Cortex of kidney (tissue), 1 donor: ENCODE measurements at places on chromosomes 11 and 22.

GRCh38 chr11:17496406-17496805, 19.8 kb upstream of the ABCC8 start:
- DNase-seq = no peak

DNA sequence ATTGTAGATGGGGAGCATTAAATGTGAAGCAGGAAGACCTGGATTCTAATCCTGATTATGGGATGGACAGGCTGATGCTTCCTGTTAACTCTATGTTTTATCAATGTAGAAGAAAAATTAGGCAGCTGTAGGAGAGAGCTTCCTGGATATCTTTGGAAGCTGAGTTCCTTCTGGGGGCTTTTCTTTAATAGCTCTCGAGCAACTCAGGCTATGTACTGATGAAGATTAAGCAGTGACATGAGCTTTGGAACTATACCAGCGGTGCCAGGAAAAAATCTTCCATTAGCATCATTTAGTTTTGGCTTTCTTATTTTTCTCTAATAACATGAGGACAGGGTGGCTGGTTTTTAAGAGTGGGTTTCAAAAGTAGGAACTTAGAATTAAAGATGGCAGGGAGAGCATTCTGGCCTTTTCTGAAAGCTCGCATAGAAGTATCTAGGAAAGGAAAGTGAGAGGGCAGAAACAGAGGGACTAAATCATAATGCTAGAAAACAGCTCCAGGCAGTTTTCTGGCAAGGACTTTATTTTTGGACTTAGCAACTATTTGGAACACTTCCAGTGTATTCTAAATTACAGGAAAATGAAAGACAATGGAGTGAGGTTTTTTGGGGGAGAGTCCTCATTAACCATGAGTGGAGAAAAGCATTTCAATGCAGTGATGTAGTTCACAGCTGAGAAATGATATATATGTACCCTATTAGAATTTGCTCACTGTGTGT, 69.2 kb upstream of the RRM1 start:
- no peak for DNase-seq

DNA sequence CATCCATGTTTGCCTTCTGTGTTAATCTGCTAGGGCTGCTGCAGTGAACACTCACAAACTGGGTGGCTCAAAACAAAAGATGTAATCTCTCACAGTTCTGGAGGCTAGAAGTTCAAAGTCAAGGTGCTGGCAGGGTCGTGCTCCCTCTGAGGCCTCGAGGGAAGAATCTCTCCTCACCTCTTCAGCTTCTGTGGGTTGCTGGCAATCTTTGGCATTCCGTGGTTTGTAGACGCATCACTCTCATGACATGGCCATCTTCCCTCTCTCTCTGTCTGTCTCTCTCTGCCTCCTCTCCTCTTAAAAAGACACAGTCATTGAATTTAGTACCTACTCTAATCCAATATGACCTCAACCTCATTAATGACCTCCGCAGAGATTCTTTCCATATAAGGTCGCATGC, 78.8 kb downstream of the TSPAN18 start:
- DNase-seq = no peak

- DNase-seq = no peak
These were observed 575 bp downstream of the DUSP18 start for GRCh38 chr22:30667107-30667493.

DNA sequence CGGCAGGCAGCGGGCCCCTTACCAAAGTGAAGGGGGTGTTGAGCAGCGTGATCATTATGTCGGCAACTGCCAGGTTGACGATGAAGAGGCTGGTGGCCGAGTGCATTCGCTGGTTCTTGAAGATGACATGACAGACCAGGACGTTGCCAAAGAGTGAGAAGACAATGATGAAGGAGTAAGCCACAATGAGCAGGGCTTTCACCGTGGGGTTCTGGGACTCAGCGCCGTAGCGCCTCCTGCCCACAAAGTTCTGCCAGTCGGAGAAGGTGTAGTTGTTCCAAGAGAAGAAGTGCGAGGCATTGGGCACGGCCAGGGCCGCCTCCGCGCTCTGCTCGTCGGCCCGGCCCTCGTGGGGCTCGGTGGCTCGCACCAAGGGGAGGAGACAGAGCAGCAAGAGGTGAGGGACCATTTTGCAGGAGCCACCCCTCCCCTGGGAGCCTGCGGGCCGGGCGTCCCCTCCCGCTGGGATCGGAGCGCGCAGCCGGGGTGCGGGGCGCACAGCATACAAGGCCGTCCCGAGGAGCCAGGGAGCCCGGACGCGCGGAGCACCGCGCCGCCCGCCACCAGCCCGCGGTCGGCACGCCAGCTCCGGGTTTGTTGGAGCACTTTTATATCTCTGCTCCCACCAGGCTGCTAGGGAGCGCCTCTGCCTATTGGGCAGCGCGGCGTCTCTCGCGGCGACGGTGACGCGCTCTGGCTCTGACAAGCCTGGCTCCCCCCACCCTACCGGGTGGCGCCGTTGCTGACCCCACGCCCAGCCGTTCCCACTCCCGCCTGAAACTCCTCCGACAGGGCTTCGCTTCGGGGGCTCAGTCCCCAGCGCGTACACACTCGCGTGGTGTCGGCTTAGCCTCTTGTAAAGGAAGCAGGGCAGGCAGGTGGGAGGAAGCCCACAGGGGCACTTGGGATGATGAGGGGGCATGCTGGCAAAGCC, at the start of gene GPR83:
Gene GPR83, minus strand, starts transcription at position 581 of the 934 bp plus-strand sequence. Its CDS starts 172 bp downstream, at position 409.
- no peak for DNase-seq

- no peak for DNase-seq
These were observed 18.7 kb downstream of the CRELD2 start for GRCh38 chr22:49936973-49937757.

DNA sequence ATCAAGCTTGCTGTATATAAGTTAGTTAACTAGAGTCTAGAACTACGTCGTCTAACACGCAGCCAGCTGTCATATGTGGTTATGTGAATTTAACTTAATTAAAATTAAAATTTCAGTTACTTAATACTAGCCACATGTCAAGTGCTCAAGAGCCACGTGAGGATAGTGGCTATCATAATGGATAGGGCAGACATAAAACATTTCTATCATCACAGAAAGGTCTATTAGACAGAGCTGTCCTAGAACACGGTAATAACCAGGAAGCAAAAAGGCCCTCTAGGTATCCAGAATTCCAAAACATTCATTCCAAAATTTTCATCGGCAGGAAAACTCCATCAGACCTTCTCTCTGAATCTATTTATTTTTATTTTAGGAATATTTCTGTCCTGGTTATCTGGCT, 123.9 kb downstream of the RBFOX2 start:
- no peak for DNase-seq

DNA sequence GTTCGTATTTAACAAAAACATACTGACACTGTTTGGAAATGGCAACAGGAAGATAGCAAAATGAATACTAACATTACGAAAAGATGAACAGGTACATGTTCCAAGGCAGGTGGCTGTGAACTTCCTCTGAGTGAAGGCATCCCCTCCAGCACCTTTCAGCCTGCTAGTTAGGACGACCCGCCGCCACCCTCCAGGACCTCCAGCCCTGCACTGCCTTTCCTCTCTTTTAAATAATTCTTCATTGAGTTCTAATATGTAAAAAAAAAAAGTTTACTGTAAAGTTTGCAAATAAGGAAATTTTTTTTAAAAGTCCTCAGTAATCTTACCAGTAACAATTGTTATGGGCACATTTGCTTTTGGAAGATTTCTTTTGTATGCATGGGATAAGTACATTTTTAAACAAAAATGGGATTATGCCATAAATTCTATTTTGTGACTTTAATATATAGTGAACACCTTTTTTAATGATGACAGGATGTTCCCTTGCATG, 6.0 kb downstream of the NEAT1 start:
- DNase-seq = no peak

DNA sequence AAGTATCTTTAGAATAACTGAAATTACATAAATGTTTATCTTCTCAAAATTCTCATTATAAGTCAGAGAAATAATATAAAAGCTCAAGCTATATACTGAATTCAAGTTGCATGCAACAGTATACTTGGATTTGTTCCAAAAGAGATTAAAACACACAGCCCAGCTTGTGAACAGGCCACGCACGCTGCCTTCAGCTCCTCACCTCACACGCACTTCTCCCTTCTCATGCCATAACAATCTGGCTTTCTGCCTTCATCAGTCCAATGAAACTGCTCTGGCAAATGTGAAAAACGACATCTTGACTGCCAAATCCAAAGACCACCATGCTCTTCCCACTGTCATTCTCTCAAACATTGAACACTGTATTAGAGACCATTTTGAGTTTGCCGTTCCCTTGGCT, 22.1 kb downstream of the ATP6V1E1 start:
- DNase-seq = no peak

DNA sequence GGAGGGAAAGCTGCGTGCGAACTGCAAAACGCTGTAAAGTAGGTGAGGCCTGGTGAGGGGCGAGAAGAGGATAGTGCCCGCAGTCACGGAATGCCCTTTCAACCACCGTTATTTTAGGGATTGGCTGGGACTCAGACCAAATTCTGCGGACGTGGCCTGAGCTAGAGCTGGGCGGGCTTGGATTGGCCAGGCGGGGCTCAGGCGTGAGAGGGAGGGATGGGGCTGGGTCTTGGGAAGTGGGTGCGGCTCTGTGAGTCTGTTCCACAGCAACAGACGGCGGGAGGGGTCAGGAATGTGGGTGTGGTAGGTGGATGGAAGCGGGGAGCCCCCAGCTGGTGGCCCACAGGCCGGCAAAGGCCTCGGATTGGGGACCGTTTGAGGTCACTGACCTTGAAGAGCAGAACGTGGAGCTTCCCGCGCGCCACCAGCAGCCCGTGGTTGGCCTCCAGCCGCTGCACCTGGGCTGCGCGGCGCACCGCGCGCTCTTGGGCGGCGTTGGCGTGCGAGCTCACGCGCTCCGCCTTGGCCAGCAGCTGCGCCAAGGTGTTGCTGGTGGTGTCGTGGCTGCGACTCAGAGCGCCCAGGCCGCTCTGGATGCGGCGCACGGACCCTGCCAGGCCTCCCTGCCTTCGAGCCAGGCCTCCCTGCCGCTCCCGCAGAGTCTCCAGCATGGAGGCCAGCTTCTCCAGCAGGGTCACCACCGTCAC, 444 bp downstream of the CAVIN3 start:
- peak; percentile 13 for DNase-seq
